Stimulated activated CD8-positive, alpha-beta memory T cell treated with anti-CD3 and anti-CD28 coated beads, Interleukin-2, amount 100 ng/mL, for 1 hour (primary cell): ENCODE measurements at places on chromosomes 16 and 17.

DNA sequence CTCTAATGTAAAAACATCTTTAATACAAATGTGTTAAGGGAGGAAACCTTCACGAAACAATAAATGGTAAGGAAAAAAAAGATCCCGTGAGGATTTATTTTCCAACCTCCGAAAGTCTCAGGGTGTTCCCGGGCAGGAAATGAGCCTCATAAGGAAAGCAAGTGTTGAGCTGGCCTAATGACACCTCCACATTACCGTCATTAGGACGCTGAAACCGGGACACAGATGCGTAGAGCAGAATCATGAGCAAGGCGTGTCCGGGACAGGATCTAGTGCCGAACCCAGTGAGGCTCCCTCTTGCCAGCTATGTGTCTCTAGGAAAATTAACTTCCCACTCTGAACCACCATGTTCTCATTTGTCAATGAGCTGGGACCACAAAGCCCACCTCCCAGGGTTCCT is 22.7 kb upstream of the CYTH1 start:
- no peak for DNase-seq

- DNase-seq = no peak
Measured at GRCh38 chr17:17506181-17506741, 10.1 kb upstream of the RASD1 start.

DNA sequence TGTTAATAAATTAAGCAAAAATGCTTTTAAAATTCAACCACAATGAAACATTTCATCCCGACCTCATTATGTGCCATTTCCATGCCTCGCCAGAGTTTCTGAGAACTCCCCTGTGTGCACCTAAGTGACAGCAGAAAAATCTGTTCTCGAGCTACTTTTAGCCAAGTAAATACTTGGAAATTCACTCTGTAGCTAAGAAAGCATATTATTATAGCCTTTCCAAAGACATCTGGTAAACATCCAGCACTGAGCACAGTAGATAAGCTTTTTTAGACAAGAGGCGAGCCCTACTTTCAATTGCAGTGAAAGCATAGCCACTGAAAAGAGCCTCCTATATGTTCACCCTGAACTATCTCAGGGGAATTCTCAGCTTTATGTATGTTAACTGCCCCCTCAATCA is 242.8 kb upstream of the PSMD7 start:
- DNase-seq = no peak

DNA sequence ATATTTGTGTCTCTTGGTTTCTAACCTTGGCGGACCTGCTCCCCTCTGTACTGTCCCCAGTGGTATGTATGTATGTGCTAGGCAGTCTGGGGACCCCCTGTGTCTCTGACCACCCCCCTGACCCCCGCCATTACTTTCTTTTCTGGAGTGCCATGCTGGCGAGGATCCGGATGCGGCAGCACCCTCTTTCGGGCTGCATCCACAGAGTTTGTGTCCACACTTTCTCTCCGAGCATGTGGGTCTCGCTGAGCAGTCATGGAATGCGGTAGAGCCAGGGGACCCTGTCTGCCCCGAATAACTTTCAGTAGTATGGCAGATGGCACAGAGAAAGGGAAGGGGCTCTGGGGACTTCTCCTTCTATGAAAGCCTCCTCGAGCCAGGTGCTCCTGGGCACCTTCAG is 17.0 kb downstream of the KCTD2 start:
- DNase-seq = no peak

- DNase-seq = peak; percentile 8
Measured at GRCh38 chr16:67939507-67940445, 3.1 kb upstream of the PSMB10 start.

- DNase-seq = no peak
Measured at GRCh38 chr17:73641826-73642600, 2.2 kb downstream of the SDK2 start.

- no peak for DNase-seq
Measured at GRCh38 chr17:13885953-13886889, 183.1 kb upstream of the COX10 start.

- DNase-seq = no peak
Measured at GRCh38 chr17:11943759-11944347, 53.4 kb downstream of the ZNF18 start.

GRCh38 chr17:2025622-2026309 is 632 bp upstream of the RTN4RL1 start:
- DNase-seq = no peak

DNA sequence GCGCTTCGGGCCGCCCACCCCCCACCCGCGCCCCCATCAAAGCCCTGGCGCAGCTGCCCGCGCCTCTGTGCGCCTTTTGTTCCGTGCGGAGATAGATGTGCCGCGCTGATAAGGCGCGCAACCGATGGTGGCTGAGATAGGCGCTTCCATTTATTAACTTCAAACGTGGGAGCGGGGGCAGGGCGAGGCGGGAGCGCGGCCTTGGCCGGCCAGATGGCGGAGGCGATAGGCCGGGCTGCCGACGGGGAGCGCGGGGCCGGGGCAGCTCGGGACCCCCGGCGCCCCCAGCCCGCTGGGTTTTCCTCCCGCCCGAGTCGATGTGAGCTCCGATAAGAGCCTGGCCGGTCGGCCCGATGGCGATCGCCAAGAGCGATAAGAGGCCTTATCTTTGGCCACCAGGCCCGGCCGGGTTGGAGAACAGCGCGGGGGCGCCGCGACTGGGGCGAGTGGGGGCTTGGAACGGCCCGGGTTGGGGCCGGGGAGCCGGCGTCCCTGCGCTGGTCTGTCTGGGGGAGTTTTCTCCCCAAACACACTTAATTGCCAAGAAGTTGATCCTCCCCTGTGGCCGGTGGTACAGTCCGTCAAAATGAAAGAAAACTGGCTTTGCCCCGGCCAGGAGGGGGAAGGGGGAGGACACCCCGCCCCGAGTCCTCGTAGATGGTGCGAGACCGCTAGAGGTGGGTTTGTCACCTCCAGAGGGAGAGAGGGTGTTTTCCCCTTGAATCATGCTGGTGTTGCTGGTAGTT is 2.7 kb downstream of the ZFPM1 start:
- peak; percentile 55 for DNase-seq

- no peak for DNase-seq
Measured at GRCh38 chr16:78196502-78196901, 97.0 kb downstream of the WWOX start.

DNA sequence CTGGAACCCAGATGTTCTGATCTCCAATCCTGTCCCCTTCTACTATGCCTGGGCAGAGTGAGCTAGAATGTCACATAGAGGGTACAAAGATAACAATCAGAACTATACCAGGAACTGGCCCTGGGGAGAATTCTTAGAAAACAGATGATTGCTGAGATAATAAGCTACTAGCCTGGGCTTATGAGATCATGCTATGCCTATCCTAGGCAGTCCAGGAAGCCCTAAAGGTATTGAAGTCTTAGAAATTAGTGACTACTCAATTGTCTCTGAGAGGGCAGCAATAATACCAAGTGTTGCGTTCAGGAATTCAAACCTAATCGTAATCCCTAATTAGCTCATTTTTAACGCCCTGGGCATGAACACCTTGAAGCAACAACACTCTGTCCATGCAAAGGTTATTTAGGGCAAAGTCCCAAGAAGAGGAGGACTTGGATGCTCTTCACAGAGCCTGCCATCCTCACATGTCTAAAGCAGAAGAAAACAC is 77.1 kb downstream of the MMD start:
- no peak for DNase-seq

DNA sequence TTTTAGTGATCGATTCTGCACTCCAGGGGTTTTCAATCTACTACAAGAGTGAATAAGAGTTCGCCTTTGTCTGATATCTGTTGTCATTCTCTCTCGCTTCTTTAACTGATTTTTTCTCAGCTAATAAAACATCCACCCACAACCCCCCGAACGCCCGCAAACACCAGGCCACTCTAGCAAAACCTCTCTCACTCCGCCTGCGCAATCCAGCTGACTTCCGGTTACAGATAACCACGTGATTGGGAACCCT is 338 bp upstream of the RPL19 start:
- DNase-seq = peak; percentile 77

DNA sequence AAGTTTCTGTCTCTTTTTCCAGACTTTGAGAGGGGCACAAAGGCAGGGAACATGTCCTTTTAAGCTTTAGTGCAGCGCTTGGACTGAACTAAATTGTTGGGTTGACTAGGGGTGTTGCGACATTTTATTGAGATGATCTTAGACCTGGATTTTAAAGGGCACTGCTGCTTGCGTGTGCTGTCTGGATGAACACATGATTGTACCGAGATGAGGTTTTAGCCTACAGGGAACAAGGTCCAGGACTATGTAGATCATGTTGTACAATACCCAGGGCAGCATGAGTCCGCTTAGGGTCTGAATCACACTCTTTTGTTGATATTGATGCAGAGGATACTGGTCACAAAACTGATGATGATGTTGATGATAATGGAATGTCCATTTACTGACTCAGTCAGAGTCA is 5.2 kb upstream of the RGS9 start:
- no peak for DNase-seq

- no peak for DNase-seq
Measured at GRCh38 chr17:34519282-34519681, 60.1 kb upstream of the TMEM132E start.

GRCh38 chr16:82955741-82956348 is 329.1 kb downstream of the CDH13 start:
- no peak for DNase-seq

DNA sequence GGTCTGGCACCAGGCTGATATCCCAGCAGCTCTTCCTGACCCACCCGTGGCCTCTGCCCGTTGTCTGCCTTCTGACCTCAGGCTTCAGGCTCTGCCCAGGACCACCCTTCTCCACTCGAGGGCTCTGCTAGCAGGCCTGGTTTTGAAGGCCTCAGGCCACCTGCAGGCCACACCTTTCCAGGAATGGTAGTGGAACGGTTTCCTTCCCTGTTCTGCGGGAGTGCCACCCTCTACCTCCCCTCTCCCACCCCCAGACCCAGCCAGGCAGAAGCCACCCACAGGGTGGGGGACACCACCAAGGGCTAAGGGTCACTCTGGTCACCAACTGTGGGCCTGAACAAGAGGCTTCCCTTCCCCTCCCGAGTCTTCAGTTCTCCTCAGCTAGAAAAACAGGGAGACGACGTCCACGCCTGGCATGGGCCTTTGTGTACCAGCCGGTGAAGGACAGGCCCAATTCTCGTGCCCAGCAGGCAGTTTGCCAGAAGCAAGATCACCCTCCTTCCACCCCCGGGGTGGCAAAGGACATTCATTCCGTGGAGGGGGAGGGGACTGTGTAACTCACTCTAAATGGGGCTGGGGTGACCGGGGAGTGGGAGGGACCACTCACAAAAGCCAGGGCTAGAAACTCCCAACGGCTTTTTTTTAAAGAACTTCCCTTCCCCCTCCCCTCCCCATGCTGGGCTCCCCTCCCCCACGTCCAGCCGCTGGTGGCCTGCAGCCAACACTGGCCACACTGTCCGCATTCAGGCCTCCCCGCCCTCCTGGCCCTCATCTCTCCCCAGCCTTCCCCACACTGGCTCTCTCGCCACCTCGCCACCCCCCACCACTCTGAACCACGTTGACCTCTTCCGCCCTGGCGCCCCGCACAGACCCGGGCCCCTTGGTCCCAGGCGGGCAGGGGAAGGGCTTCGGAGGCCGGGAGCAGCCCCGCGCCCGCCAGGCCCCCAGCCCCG is 7.7 kb downstream of the CBX4 start:
- DNase-seq = no peak

GRCh38 chr17:80671039-80671824 is 126.6 kb downstream of the RPTOR start:
- DNase-seq = no peak

- DNase-seq = no peak
Measured at GRCh38 chr16:85391769-85392583, 221.1 kb upstream of the GSE1 start.

DNA sequence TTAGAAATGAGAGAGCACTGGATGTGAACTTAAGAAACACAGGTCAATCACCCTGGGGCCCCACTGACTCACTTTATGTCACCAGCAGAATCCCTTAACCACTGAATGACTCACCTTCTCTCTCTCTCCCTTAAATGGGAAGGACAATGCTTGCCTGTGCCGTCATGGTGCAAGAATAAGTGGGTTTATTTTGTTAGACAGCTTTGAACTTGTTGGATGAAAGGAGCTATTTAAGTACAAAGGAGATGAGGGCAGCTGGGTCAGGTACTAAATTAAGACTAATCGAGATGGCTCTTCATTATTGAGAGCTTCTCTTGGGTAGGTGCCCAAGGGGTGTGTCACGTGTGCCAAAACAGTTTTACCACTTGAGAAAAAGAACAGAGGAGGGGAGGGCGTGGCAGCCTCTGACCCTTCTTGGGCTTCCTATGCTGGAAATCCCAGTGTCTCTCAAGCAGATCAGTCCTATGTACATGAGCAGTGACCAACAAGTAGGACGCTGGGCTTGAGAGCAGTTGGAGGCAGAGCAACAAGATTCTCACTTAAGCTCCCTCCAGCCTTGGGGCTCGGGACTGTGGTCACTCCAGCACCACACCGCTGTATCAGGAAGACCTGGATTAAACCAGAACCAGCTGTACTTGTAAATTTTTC is 6.7 kb upstream of the KRT31 start:
- DNase-seq = no peak

GRCh38 chr16:11390573-11391495 is 45.6 kb downstream of the RMI2 start:
- DNase-seq = no peak

GRCh38 chr16:85567935-85568334 is 45.2 kb upstream of the GSE1 start:
- DNase-seq = no peak

- DNase-seq = no peak
Measured at GRCh38 chr16:84535851-84536250, 31.4 kb upstream of the MEAK7 start.

DNA sequence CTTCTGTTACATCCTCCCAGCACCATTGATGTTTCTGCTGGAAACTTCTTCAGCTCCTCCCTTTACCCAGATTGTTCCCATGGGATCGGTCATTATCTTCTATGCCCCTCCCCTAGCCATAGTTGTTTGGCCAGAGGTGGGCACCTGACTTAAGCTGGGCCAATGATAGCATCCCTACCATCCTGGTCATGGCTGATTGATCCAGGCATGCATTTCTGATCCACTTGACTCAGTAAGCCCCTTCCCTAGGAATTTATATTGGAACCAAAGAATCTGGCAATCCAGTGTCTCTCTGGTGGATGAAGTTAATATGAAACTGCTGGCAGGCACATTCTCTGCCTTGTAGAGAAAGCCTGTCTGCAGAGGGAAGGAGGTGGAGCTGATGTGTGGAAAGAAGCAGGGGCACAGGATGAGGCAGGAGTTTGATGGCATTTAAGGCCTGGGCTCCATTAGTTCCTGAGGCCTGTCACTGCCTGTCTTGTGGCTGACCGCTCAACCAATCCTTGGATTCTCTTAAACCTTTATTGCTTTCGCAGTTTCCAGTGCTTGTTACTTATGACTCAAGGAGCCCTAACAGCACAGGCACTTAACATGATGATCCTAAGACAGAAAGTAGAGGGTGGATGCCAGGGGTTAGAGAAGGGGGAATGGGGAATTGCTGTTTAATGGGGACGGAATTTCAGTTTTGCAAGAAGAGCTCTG is 152.4 kb downstream of the ABCC12 start:
- DNase-seq = no peak

- no peak for DNase-seq
Measured at GRCh38 chr17:83203073-83203471, 123.7 kb downstream of the METRNL start.

- DNase-seq = no peak
Measured at GRCh38 chr16:74825016-74825415, 50.4 kb upstream of the FA2H start.

- DNase-seq = no peak
Measured at GRCh38 chr17:3730881-3731429, 7.3 kb downstream of the HASPIN start.

- no peak for DNase-seq
Measured at GRCh38 chr17:44785921-44786320, 27.1 kb downstream of the ADAM11 start.
